ENCODE measurements at places on chromosomes 7 and 10. TPM values are rescaled to one million over a fixed set of nuclear protein-coding genes. Genes with fewer than 3 reads are reported as not detected.

TRPV6 gene
- total RNA-seq, result not detected

DNA sequence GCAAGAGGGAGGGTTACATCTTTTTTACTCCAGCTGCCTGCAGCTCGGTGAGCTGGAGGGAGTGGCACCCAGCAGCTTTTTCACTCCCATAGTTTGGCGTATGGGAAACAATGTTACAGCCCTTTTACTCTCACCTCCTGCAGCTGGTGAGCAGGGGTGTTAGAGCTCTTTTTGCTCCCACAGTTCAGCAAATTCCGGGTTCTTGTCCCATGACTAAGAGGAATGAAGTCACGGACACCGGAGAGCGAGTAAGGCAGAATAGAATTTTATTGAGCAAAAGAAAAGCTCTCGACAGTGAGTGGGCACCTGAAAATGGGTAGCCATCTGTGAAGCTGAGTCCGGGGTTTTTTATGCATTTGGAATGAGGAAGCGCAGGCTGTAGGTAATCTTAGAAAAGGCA is 446.6 kb downstream of the GFRA1 start:
- H3K27me3 ChIP-seq, result no peaks in the 10 kb centered on the region
- H3K36me3 ChIP-seq, result no peaks in the 10 kb centered on the region
- H3K4me3 ChIP-seq, result no peak overlapping the region
- H3K4me1 ChIP-seq, result peaks cover 49% of the 10 kb centered on the region

GRCh38 chr7:82166260-82167015 is 277.1 kb downstream of the CACNA2D1 start:
- H3K4me3 ChIP-seq, result no peak overlapping the region
- DNase-seq, result no peak
- no peak overlapping the region for H3K27ac ChIP-seq
- H3K27me3 ChIP-seq, result no peaks in the 10 kb centered on the region

DNA sequence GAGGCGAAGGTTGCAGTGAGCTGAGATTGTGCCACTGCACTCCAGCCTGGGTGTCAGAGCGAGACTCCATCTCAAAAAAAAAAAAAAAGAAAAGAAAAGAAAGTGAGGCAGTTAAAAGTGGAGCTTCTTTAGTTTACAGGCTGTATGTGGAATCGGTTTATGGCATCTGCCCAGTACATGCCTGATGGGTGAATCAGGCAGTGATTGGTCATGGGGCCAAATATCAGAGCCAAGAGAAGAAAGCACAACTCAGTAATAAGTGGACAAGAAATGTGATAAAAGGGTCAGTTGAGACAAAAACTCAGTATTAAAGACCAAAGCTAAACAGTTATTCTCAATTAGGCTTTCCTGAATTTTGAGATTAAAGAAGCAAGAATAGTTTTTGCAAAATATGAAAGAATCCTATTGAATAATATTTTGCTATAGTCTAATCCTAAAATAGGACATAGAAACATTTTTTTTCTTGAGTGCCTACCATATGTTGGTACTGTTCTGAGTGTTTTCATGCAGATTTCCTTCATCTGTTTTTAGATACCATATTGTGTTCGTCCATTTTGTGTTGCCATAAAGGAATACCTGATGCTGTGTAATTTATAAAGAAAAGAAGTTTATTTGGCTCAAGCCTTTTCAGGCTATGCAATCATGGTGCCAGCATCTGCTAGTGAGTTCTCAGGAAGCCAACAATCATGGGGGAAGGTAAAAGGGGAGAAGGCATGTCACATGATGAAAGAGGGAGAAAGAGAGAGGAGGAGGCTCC is 14.4 kb downstream of the CDC14C start:
- no peaks in the 10 kb centered on the region for H3K4me1 ChIP-seq
- H3K27ac ChIP-seq, result no peak overlapping the region
- H3K4me3 ChIP-seq, result no peak overlapping the region
- no peaks in the 10 kb centered on the region for H3K36me3 ChIP-seq

DNA sequence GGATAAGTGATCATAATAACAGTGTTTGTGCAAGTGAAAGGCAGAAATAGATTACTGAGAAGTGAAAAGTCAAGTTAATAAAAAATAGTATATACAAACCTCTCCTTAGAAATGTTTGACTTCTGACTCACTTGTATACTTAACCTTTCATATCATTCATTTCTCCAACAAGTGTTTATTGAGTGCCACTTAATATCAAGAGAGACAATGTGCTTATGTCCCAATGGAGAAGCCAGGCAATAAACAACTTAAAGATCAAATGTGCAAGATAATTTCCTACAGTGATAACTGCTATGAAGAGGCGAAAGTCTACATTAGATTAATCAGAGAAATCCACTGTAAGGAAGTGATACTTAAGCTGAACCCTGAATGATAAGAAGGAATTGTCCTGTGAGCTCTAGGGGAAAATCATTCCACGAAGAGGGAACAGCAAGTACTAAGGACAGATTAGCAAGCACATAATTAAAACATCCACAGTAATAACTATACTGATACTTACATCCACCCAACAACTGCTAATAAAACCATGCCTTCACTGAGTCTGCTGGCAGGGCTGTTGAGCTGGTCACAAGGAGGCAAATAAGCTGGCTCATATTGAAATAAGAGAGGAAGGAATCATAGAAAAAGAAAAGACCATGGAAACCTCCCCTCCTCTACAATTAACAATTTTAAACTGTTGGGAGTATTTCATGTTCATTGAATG is 203.5 kb downstream of the CTNNA3 start:
- no peaks in the 10 kb centered on the region for H3K36me3 ChIP-seq
- no peaks in the 10 kb centered on the region for H3K27me3 ChIP-seq
- no peak for DNase-seq
- H3K4me1 ChIP-seq, result no peaks in the 10 kb centered on the region
